Prostate gland (tissue), 2 donors: ENCODE measurements at places on chromosomes 7 and 10.

- no peak for DNase-seq
Observed at GRCh38 chr7:75931680-75932079, 16.7 kb downstream of the POR start.

GRCh38 chr7:25659841-25660240 lies 431.6 kb upstream of the NPVF start:
- no peak for DNase-seq

DNA sequence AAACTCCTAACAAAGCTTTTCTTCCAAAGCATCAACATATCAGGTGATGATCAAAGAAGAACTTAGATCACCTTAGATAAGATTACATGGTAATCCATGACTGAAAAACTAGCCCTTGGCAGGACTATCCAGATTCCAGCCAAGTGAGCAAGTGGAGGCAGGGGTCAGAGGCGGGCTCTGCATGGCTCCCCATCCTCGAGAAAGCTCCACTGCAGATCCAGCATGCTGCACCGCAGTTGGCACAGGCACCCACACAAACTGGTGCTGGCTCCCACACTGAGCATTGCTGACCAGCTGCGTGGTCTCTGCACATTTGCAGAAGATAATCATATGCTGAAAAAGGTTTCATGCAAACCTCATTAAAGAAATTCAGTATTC lies 10.1 kb downstream of the PSAP start:
- DNase-seq = no peak

GRCh38 chr10:43304687-43305333 lies 37.9 kb upstream of the RASGEF1A start:
- DNase-seq = peak; percentile 57

DNA sequence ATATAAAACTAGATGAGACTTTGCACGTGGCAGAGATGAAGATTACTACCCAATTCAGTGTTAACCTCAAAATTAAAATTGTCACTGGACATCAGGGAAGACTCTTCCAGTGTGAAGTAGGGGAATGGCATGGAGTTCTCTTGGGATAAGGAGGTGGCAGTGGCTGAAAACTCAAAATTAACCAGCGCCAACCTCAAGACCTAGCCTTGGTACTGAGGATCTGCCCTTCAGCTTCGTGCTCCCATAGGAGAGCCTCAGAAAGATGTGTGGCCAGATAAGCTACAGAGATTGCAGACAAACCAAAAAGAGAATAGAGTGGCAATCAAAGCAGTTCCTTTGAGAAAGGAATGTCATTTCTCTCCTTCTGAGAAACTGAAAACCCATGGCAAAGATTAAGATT lies 47.3 kb upstream of the CAPZA2 start:
- no peak for DNase-seq

DNA sequence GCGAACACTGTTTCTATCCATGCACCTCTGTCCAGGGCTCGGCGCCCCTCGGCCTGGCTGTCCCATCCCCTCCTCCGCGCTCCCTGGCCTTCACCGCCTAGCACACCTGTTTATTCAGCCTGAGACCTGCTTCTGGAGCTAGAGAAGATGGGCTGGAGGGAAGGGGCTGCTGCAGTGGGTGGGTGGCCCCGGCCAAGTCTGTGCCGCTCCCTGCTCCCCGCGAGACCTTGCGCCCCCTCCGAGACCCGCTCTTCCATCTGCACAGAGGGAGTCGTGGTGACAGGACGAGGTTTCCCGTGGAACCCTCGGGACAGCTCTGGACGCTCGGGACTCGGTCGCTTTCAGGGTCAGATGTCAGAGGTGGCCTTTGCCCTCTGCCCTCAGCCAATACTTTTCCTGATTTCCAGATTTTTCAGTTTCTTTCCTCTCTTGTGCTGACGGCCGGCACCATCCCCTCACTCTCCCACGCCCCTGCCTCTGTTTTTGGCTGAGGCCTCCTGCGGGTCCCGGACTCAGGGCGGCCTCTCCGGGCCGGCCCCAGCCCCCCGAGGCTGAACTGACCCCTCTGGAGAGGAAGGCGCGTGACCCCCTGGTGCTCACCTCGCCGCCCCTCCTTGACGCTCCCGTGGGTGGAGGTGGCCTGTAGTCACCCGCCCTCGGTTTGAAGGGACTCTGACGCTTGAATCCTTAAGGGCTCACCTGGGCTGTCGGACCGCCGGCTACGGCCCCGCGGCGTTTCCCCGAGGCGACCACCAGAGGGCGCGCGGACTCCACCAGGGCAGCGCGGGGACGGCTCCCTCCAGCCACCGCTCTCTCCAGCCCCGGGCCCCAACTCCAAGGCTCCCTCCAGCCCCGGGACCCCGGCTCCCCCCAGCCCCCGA lies 15.6 kb downstream of the SHH start:
- peak; percentile 60 for DNase-seq

DNA sequence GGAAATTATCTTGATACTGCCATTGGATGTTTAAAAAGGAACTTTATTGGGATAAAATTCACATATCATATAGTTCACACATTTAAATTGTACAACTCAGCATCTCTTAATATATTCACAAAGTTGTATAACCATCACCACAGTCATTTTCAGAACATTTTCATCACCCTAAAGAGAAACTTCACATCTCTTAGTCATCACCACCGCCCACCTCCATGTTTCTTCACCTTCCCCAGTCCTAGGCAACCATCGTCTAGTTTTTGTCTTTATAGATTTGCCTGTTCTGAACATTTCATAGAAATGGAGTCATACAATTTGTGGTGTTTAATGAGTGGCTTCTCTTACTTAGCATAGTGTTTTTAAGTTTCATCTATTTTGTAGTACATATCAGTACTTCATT lies 96.6 kb downstream of the ANKRD30A start:
- DNase-seq = no peak

GRCh38 chr10:6008497-6009142 lies 31.3 kb upstream of the IL15RA start:
- DNase-seq = no peak

- DNase-seq = no peak
Observed at GRCh38 chr7:105665684-105666083, 84.4 kb upstream of the EFCAB10 start.

GRCh38 chr10:63901228-63901627 lies 380.0 kb downstream of the REEP3 start:
- no peak for DNase-seq

GRCh38 chr10:21724020-21724589 lies 190.1 kb downstream of the MLLT10 start:
- no peak for DNase-seq

DNA sequence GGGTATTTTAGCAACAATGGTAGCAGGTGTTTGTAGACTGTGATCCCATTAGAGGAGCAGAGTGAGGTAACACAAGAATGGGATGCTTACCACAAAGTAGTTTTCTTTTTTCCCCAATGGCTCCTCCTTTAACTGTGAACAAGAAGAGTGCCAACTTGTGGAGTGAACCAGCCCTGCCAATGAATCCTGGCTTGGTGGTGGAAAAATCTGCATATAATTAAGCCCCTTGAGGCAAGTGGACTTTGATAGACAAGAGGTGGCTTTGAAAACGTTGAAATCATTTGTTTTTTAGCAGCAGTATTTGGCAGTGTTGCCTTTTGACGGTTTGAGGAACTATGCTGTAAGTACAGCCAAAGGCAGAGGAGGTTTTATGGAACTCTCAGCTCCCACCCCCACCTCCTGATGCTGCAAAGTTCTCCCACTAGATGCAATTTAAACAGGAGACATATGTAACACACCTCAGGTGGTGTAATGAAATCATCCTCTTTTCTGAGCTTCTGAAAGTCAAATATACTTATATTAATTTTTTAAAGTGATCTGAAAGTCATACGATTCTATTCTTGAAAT lies 295.6 kb downstream of the DPP6 start:
- no peak for DNase-seq

GRCh38 chr10:59006511-59007306 lies 169.7 kb upstream of the PHYHIPL start:
- DNase-seq = no peak

DNA sequence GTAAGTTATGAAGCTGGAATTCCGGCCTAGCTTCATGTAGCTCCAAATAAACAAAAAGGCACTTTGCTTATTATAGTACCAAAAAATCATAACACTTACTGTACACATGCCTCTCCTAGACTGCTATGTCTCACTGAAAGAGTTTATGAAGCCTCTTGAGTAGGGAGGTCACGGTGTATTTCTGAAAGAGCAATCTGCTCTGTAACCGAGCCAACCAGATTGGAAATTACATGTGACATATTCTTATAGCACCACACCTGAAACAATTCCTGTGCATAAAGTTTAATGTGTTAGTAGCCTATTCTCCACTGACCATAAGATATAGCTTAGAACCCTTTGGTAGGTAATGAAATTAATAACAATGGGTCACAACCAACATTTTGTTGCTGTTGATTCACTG lies 1.3 kb upstream of the FAM3C start:
- DNase-seq = no peak

- no peak for DNase-seq
Observed at GRCh38 chr7:28002638-28003037, 178.0 kb downstream of the JAZF1 start.

DNA sequence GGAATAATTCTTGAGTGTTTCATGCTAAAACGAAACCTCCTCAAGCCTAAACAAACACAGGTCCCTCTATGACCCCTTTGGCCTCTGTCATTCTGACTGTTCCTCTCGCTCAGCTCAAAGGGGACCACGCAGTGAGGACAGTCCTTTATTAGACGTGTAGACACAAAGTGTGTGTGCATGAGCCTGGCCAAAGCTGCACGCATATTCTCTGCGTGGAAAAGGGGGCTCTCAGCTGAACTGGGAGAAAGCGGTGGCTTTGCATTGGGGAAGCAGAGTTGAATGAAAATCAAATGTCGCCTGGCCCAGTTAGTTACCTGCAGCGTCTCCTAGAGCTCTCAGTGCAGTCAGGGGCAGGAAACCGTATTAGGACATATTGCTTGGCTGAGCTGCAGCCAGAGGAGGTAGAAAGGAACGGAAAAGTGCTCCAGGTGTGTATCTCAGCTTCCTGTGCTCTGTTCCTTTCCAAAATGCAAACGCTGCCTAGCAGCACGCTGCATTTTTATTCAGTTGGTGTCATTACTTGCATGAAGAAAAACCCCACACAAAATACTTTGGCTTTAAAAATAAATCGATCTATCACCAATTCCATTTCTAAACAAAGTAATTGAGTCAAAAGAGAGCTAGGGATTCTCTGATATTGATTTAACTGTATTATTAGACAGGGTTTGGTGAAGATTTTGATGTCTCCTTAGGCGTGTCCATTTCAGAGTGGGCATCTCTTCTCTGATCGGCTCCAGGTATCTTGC lies 4.9 kb downstream of the GATA3 start:
- no peak for DNase-seq

- no peak for DNase-seq
Observed at GRCh38 chr10:101535949-101536348, 52.1 kb downstream of the POLL start.

DNA sequence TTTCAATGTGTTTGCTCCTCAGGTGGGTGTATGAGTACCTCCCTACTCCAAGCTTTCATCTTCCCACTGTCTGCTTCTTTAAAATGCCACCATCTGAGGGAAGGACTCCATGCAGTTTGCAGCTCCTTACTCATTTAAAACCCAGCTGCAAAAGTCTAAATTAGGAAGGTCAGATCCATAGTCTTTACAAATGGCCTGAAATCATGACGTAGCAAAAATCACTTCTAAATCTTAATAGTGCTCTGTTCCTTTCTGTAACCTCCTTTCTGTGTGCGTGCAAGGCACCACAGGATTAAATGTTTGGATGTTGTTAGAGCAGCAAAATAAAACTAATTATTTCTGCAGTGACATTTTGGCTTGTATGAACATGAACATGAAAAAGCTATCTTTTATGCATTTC lies 366.9 kb upstream of the IGFBP3 start:
- DNase-seq = no peak
